Umbilical cord (tissue), 2 donors: ENCODE measurements at places on chromosomes 16 and 17.

DNA sequence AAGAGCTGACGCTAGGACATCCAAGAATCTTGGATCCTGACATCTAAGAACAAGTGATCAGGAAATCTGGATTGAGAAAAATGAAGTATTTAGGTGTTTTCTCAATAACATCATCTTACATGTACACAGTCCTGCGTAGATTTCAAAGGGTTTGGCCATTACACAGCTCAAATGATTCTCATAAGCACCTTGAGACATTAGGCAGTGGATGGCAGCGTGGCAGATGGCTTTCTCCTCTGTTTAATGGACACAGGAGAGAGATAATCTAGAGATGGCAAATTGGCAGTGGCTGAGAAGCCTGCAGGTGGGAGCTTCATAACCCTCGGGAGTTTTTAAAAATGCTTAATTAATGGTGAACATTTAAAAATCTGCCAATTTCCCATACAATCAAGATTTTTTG lies 137.5 kb downstream of the ZFHX3 start:
- no peak for DNase-seq

DNA sequence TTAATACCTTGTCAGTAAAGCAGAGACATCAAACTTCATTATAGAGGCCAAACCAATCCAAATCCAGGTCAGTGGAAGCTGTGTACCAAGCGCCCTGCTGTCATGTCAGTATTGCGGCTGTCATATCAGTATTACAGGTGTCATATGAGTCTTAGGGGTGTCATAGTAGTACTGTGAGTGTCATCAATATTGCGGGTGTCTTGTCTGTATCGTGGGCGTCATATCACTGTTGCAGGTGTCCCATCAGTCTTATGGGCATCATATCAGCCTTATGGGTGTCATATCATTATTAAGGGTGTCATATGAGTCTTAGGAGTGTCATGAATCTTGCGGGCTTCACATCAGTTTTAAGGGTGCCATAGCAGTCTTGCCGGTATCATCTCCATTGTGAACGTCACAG lies 6.0 kb upstream of the PRDM7 start:
- DNase-seq: no peak

GRCh38 chr16:19555938-19556771 lies 652 bp downstream of the VPS35L start:
- peak; percentile 10 for DNase-seq

- DNase-seq: peak; percentile 19
These were observed 34.8 kb downstream of the UBN1 start for GRCh38 chr16:4882000-4882632.

DNA sequence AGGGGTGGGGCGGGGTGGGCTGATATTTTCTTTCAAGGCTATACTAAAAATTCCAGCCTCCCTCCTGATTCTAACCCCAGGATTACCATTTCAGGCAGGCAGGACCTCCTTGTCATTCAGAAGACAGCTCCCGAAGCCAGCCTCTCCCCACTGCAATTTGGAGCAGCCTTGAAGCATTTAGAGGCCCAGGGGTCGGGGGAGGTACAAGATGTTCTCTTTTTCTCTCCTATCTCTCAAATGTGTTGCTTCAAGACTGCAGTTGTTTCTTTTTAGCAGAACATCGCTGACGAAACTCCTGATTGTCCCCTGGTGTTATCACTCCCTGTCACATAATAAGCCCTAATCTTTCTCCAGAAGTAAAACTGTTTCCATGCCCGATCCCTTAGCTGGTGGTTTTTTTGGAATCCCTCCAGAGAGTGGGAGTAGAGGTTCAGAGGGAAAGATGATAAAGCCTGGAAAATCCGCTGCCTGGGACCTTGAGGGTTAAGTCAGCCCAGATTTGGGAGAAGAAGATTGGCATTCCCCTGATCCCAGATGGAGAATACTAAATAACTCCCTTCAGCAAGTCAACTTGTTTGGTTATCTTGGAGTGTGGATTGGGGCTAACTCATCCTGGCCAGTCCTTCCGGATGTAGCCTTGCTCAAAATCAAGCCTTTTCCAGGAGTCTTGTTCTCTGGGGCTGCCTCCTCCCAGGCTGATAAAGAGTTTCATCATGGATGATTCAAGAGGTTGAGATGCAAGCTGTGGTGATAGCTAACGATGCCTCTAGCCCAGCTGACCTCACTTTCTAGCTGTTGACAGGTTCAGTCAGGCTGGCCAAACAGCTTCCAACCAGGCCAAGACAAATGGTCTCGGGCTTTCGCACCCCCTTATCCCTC lies 71.3 kb downstream of the SOX9 start:
- peak; percentile 78 for DNase-seq
